ENCODE measurements at places on chromosomes 11 and 22. TPM values are rescaled to one million over a fixed set of nuclear protein-coding genes. Genes with fewer than 3 reads are reported as not detected.

Gene OR5D13
- polyA plus RNA-seq: not detected

Gene OR6A2
- polyA plus RNA-seq: not detected

Gene GPR83
- polyA plus RNA-seq: 0.10 TPM

Gene KRTAP5-8
- polyA plus RNA-seq: not detected

Gene PAX6
- not detected for polyA plus RNA-seq

Gene OR51B4
- not detected for polyA plus RNA-seq

Gene SCN2B
- polyA plus RNA-seq: not detected

Gene OR5L1
- polyA plus RNA-seq: not detected

Gene NFAM1
- polyA plus RNA-seq: not detected

Gene VSIG10L2
- polyA plus RNA-seq: not detected

Gene MS4A3
- 0.60 TPM for polyA plus RNA-seq

Gene TNNT3
- polyA plus RNA-seq: not detected

Gene PGA5
- polyA plus RNA-seq: not detected

Gene SEZ6L
- polyA plus RNA-seq: not detected

Gene MS4A1
- 11.1 TPM for polyA plus RNA-seq
